Left ventricle myocardium superior (tissue), 1 donor: ENCODE measurements at places on chromosomes 7 and 10. TPM values are rescaled to one million over a fixed set of nuclear protein-coding genes. Genes with fewer than 3 reads are reported as not detected.

- no peak for DNase-seq
Measured at GRCh38 chr10:132829403-132829802, 43.5 kb upstream of the NKX6-2 start.

- DNase-seq = no peak
Measured at GRCh38 chr7:126065766-126066165, 1136.1 kb upstream of the POT1 start.

DNA sequence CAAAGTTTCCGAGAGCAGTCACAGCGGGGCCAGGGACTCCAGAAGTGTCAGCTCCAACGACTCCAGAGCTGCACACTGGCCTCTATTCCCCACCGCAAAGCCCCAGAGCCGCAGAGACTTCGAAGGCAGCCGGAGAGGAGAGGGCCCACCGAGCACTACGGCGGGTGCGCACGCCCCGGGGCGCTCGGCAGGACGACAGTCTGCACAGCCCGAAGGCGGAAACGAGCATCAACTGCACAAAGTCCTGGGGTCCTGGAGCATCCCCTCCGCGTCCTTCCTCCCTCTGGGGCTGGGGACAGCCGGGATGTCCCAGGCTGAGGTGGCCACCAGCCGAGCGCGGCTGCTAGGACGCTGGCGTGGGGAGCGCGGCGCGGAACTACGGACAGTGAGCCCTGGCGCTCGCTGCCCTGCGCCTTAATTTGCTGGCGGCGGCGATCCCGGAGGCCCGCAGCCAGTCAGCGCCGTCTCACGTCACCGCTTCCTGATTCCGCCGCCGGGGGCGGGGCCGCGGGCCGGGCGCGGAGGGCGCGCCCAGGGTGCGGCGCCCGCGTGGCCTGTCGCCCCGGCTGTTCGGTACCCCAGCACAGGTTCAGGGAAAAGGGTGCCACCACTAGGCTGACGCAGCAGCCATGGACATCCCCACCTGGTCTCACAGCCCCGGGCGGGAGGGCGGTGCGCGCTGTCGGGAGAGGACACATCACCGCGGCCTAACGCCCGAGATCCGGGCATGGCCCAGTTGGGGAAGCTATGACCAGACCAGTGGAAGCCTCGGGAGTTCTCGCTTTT, at the start of gene TBX20:
Gene TBX20 (minus strand): TSS at position 391 of the 786 bp plus-strand sequence. CDS start 480 bp downstream, outside the sequence.
- peak; percentile 94 for DNase-seq

TDRD1 gene
- 2.7 TPM for total RNA-seq

DNA sequence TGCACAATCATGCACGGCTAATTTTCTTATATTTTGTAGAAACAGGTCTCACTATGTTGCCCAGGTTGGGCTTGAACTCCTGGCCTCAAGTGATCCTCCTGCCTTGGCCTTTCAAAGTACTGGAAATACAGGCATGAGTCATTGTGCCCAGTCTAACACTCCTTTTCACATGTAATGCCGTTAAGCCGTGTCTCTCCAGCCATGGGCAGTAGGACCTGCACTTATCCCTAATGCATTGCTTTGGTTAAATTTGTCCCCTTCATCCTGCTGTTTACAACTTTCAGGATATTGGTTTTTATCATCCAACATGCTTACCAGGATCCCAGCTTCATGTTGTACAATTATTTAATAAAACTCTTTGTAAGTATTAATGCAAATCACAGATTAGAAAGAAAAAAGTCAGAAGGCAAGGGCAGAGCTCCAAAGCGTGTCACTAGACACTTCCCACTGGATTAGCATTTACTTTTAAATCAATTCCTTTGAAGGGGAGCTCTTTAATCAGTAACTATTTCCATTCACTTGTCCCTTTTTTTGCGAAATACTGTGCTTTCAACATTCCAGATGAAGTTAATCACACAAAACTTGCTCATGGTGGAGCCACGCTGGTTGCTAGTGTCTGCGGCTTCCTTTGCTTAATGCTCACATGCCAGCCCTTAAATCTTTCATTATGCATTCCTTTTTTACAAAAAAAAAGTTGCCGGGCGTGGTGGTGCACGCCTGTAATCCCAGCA, 256.0 kb upstream of the AUTS2 start:
- DNase-seq = no peak

HSPA12A gene
- total RNA-seq = 22.5 TPM

PLAU gene
- total RNA-seq = 6.6 TPM

DNA sequence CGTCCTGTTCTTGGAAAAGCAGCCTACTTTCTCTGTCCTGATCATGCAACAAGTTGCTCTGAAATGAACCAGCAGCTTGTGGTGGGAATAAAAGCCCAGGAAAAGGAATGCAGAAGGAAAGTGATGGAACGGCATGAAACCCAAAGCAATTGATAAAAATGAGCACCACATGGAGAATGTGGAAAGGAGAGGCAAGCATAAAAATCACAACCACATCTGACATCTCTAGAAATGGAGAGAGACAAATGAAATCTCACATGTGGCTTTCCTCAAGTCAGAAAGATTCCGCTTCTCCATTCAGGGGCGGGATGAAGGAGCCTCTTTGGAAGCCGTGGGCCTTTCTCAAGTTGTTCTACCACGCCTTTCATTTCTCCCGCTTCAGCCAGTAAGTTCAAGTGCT, 631.7 kb upstream of the GALNT17 start:
- DNase-seq = no peak
